ENCODE measurements at places on chromosomes 7 and 10. TPM values are rescaled to one million over a fixed set of nuclear protein-coding genes. Genes with fewer than 3 reads are reported as not detected.

DNA sequence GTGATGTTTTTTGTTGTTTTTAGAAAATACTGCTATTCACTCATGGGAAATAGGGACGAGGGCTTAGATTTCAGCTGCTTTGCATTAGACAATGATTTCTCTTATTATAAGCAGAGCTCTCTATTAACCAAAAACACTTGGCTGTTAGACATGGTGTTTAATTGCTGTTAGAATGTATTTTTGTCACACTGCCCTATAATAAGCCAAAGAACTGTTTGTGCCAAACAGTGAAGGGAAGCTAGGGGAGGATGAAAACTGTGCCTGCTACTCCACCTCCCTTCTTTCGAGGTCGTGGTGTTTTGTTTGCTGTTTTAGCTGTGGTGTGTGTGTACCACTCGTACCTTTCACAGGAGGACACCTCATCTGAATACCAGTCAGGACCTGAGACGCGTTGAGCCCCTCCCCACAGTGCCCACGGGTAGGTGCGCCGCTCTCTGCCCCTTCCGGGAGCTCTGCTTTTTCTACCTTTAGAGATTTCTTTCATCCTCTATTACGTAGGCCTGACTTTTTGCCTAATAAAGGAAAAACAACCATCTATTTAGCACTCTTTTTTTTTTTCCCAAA lies 57.9 kb downstream of the CUX1 start:
- no peaks in the 10 kb centered on the region for H3K36me3 ChIP-seq
- H3K27me3 ChIP-seq, result no peaks in the 10 kb centered on the region
- DNase-seq, result no peak
- no peak overlapping the region for H3K4me3 ChIP-seq

GRCh38 chr7:139941421-139941820 lies 112.4 kb downstream of the TBXAS1 start:
- H3K4me1 ChIP-seq, result no peaks in the 10 kb centered on the region
- H3K36me3 ChIP-seq, result no peaks in the 10 kb centered on the region
- no peaks in the 10 kb centered on the region for H3K27me3 ChIP-seq
- H3K27ac ChIP-seq, result no peak overlapping the region

DNA sequence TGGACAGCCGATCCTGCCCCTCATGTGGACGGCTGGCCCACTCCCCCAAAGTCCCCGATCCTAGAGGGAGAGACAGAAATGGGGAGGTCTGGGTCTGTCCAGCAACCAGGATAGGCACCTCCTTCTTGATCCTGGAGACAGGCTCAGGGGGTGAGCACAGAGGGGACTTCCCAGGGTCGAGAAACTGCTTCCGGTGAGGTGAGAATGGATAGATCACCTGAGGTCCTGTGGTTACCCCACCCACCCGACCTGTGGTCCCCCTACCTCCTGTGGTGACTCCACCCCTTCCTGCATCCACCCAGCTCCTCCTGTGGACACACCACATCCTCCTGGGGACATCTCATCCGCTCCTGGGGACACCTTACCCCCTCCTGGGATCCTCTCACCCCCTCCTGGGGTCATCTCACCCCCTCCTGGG lies 27.4 kb upstream of the RASGEF1A start:
- H3K4me3 ChIP-seq, result no peak overlapping the region
- H3K27ac ChIP-seq, result no peak overlapping the region
- no peaks in the 10 kb centered on the region for H3K36me3 ChIP-seq
- H3K27me3 ChIP-seq, result no peaks in the 10 kb centered on the region

DNA sequence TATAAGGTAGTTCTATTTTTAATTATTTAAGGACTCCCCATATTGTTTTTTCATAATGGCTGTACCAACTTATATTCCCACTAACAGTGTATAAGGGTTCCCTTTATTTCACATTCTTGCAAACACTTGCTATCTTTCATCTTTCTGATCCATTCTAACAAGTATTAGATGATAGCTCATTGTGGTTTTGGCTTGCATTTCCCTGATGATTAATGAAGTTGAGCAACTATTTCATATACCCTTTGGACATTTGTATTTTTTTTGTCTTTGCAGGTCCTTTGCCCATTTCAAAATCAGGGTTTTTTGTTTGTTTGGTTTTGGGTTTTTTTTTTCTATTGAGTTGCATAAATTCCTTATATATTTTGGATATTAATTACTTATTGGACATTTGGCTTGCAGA lies 107.2 kb downstream of the EPC1 start:
- H3K36me3 ChIP-seq, result no peaks in the 10 kb centered on the region
- DNase-seq, result no peak
- no peak overlapping the region for H3K27ac ChIP-seq
- no peaks in the 10 kb centered on the region for H3K4me1 ChIP-seq

ANXA7 gene
- total RNA-seq, result 93.0 TPM

ADGRA1 gene
- total RNA-seq, result 0.08 TPM

LIPF gene
- total RNA-seq, result not detected

CYP2E1 gene
- total RNA-seq, result 0.93 TPM

DNA sequence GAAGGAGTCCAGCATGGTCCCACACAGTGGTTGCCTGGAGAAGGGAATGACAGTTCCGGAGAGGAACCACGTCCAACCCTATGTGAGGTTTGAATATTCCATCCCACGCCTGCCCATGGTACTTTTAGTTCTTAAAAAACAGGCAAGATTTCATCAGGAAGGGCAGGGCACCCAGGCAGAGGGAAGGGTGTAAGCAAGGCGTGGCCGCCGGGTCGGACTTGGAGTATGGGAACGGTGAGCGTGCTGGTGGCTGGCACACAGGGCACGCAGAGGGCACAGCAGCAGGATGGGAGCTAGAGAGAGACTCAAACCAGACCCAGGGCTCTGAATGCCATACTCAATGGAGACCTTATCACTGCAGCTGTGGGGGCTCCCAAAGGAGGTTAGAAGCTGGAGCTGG lies 34.3 kb downstream of the FAM53B start:
- H3K4me1 ChIP-seq, result peaks cover 19% of the 10 kb centered on the region
- H3K27ac ChIP-seq, result no peak overlapping the region
- no peak for DNase-seq
- peaks cover 4% of the 10 kb centered on the region for H3K36me3 ChIP-seq

DNA sequence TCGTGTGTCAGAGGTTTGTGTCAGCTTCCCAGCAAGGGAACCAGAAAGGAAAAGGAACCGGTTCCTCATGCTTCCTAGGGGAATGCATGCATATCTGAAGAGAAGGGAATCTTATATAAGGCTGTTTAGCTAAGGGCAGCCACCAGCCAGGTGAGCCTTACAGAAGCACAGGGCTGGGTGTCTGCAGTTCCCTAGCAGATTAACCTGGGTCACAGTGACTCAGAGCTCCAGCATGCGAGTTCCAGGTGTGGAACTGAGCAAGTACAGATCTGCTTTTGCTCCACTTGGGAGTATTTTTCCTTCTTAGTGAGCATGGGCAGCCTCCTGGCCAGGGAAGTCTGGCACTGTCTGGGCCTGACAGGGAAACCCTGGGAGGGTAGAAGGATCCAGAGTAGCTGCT lies 957 bp upstream of the ANKRD2 start:
- DNase-seq, result no peak
- no peak overlapping the region for H3K27ac ChIP-seq
- peaks cover 15% of the 10 kb centered on the region for H3K4me1 ChIP-seq
- peaks cover 3% of the 10 kb centered on the region for H3K36me3 ChIP-seq

GRCh38 chr7:135771961-135772638 lies 23.5 kb upstream of the FAM180A start:
- H3K36me3 ChIP-seq, result no peaks in the 10 kb centered on the region
- no peak overlapping the region for H3K27ac ChIP-seq
- no peak overlapping the region for H3K4me3 ChIP-seq
- DNase-seq, result no peak

GRCh38 chr7:70307544-70308106 lies 709.4 kb downstream of the AUTS2 start:
- H3K4me1 ChIP-seq, result no peaks in the 10 kb centered on the region
- H3K27me3 ChIP-seq, result no peaks in the 10 kb centered on the region

C10orf105 gene
- not detected for total RNA-seq

DNA sequence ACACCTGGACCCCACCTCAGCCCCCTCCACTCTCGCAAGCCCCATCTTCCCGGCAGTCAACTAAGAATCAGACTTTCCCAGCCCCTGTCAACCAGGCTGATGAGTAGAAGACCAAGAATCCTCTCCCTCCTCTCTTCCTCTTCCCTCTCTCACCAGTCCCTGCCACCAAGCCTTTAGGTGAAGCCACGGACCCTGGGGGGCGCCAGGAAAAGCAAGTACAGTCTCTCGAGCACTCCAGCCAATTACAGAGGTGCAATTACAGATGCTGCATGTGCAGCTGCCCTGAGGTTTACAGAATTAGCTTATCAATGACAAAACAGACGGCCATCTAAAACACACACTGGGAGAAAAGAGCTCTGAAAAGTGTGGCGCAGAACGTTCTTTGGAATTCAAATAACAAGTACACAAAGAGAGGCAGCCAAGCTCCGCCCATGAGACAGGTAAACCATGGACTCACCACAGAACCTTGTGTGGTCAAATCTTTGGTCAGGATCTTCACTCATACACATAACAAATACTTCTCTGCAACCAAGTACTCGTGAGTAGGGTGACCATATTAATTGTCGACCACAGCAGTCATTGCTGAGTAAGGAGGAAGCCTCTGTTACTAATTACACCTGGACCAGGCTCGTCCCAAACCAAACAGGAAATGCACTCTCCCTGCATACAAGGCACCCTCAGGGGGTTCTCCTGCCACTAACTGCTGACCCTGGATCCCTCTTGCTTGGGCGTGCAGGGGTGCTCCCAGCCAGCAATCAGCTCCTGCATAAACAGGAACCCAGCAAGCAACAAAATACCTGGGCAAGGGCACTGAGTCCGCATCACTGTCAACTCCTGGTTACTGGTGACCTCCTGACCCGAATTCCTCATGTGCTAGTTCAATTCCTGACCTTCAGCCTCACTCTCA lies 189.2 kb downstream of the FAM107B start:
- no peak overlapping the region for H3K4me3 ChIP-seq
- H3K27me3 ChIP-seq, result no peaks in the 10 kb centered on the region
- peaks cover 17% of the 10 kb centered on the region for H3K4me1 ChIP-seq
- no peak for DNase-seq
- H3K27ac ChIP-seq, result peak overlapping the region; percentile 74

GRCh38 chr7:111083413-111083812 lies 7.5 kb upstream of the LRRN3 start:
- H3K27me3 ChIP-seq, result no peaks in the 10 kb centered on the region
- H3K36me3 ChIP-seq, result no peaks in the 10 kb centered on the region
- DNase-seq, result no peak
- no peak overlapping the region for H3K4me3 ChIP-seq
- H3K27ac ChIP-seq, result no peak overlapping the region

GRCh38 chr10:25573316-25573715 lies 360.7 kb upstream of the MYO3A start:
- H3K27ac ChIP-seq, result no peak overlapping the region
- no peaks in the 10 kb centered on the region for H3K4me1 ChIP-seq
- DNase-seq, result no peak
- no peaks in the 10 kb centered on the region for H3K27me3 ChIP-seq
- H3K36me3 ChIP-seq, result no peaks in the 10 kb centered on the region

GRCh38 chr10:104515678-104516199 lies 125.4 kb upstream of the SORCS3 start:
- DNase-seq, result no peak
- no peaks in the 10 kb centered on the region for H3K36me3 ChIP-seq
- H3K27ac ChIP-seq, result no peak overlapping the region
- no peak overlapping the region for H3K4me3 ChIP-seq
- no peaks in the 10 kb centered on the region for H3K4me1 ChIP-seq

GALNT17 gene
- total RNA-seq, result 0.42 TPM

DNA sequence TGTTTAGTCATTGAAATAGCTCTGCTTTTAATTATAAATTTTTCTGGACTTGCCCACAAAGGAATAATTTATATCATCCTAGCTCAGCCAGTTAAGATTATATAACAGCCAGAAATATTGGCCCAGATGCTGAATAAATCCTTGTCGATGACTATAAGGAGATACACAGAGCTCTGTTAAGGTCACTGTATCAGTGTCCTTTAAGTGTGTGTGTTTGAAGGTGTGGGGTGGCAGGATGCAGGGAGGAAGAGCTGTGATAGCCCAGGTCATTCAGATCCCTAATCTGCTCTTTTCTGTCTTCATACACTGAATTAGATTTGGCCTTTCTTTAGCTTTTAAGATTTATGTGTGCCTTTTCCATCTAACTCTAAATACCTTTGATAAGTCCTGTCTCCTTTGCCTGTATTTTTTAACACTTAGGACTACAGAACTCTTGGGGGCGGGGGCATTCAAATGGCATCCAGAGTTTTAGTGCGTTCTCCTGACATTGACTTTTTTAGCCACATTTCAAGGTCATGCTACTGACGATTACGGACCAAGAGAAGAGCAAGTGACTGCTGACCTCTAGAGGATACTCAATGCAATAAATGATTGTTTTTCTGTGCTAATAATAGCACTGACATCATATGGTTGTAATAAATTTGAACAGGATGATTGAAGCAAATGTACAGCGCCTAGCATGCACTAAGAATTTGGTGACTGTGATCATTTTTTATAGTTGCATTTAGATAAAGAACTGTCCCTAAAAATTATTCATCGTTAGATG lies 172.3 kb downstream of the CACNB2 start:
- no peak overlapping the region for H3K4me3 ChIP-seq
- DNase-seq, result no peak
- H3K27me3 ChIP-seq, result no peaks in the 10 kb centered on the region

DNA sequence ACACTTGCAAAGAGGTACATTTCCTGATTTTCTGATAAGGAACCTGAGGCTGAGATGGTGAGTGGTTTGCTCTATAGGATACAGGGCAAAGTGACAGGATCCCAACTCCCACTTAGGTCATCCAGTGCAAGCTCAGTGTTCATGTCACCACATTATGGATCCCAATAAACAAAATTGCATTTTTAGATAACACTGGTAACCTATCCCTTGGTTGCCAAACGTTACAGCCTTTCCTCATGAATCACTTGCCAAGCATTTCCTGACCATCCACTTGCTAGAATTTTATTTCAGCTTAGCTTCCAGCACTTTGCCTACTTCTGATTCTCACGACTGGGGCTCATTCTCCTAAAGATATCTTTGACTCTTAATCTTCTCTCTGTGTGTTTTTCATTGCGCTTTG lies 131.4 kb upstream of the ODAD2 start:
- H3K4me3 ChIP-seq, result no peak overlapping the region
- no peak for DNase-seq
- no peaks in the 10 kb centered on the region for H3K36me3 ChIP-seq

GRCh38 chr7:99099499-99100077 lies 44.3 kb downstream of the SMURF1 start:
- H3K27me3 ChIP-seq, result no peaks in the 10 kb centered on the region
- H3K27ac ChIP-seq, result peak overlapping the region; percentile 78
- no peak for DNase-seq
- no peaks in the 10 kb centered on the region for H3K36me3 ChIP-seq
- H3K4me3 ChIP-seq, result no peak overlapping the region
- peaks cover 5% of the 10 kb centered on the region for H3K4me1 ChIP-seq

- H3K27ac ChIP-seq, result no peak overlapping the region
- H3K4me3 ChIP-seq, result no peak overlapping the region
- DNase-seq, result no peak
- H3K27me3 ChIP-seq, result peaks cover 2% of the 10 kb centered on the region
- no peaks in the 10 kb centered on the region for H3K4me1 ChIP-seq
Observed at GRCh38 chr7:68256295-68256694, 1259.7 kb downstream of the TYW1 start.

ITIH5 gene
- 1.3 TPM for total RNA-seq

DNA sequence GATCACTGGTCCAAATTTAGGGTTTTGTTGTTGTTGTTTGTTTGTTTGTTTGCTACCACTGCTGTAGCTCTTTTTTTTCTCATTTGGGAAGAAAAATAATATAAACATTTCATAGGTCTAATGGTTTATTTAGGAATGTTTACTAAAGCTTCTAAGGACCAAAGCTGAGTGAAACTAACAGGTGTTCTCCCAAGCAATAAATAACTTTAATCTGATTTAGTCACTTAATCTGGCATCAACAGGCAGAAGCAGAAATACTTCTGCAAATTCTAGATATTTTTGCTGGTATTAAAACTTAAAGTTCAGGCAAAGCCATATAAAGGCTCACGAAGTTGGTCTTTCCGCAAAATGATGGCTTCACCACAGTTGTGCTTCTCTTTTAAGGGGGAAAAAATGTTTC lies 144.5 kb upstream of the YAE1 start:
- H3K27ac ChIP-seq, result no peak overlapping the region
- no peaks in the 10 kb centered on the region for H3K36me3 ChIP-seq
- no peak for DNase-seq
- no peaks in the 10 kb centered on the region for H3K4me1 ChIP-seq
